ENCODE measurements at places on chromosomes 16 and 17.

GRCh38 chr17:29190592-29191207 is 10.5 kb upstream of the MYO18A start:
- no peak for DNase-seq

DNA sequence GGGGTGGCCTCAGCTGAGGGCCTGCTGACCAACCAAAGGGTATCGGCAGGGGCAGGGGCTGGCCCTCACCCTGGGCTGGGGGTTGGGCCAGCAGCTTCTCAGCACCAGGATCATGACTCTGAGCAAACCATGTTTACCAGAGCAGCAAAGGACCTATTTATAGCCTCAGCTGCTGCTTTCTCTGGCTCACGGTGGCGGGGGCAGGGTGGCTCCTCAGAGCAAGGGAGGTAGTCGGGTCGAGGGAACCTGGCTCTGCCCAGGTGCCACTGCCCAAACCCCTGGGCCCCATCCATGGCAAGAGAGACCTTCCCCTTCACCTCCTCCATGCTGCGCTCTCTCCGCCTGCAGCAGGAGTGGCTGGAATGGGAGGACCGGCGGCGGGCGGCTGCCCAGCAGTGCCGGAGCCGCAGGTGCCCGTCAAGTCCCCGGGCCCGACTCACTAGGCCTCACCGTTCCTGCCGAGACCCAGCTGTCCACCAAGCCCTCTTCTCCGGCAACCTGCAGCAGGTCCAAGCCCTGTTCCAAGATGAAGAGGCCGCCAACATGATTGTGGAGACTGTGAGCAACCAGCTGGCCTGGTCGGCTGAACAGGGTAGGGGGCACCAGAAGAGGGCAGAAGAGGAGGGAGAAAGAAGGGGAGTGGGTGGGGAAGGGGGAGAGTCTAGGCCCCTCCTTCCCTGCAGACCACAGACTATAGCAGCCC is at the start of gene ASB16:
TSS of gene ASB16 (plus strand) at position 206 of the 703 bp plus-strand sequence. CDS start at position 292, 86 bp downstream.
- no peak for DNase-seq

DNA sequence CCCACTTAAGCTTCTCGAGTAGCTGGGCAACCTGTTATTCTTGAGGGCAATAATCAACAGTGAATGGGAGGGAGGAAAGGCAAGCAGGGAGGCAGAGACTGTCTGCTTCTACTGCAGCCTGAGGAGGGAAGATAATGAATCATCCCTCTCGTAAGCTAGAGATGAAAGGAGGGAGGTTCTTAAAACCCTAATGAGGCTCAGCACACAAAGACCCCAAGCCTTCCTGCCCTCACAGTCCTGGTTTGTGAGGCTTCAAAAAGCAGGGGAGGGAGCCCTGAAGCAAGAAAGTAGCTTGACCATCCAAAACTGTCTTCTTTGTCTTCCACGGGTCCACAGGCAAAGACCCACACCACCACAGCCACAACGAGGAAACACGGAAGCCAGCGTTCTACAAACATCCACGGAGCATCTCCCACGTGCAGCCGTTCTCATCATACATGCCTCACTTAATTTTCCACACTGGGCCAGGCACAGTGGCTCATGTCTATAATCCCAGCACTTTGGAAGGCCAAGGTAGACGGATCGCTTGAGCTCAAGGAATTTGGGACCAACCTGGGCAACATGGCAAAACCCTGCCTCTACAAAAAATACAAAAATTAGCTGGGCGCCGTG is 1.8 kb downstream of the PIK3R5 start:
- DNase-seq = no peak

DNA sequence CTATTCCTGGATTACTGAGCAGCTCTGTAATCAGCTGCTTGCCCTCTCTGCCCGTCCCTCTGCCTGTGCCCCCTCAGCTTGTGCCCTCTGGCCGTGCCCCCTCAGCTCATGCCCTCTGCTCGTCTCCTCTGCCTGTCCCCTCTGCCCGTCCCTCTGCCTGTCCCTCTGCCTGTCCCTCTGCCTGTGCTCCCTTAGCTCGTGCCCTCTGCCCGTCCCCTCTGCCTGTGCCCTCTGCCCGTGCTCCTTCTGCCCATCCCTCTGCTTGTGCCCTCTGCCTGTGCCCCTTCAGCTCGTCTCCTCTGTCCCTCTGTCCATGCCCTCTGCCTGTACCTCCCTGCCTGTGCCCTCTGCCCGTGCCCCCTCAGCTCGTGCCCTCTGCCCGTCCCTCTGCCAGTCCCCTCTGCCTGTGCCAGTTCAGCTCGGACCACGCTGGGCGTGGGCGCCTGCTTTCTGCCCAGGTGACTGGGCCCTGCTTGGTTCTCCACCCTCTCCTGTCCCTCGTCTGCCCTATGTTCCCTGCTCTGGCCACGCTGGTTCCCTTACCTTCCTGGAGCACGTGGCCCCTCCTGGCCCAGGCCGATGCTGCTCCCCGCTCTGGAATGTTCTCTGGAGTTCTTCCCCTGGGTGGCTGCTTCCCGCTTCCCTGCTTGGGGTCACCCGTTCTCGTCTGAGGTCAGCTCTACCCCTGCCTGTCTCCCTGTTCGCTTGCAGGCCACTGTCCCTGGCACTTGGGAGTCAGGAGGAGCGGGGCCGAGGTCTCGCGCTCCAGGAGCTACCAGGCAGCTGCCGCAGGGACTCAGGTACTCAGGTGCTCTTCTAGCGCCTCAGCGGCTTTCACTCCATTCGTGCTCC is 63.9 kb downstream of the BANP start:
- DNase-seq = no peak

DNA sequence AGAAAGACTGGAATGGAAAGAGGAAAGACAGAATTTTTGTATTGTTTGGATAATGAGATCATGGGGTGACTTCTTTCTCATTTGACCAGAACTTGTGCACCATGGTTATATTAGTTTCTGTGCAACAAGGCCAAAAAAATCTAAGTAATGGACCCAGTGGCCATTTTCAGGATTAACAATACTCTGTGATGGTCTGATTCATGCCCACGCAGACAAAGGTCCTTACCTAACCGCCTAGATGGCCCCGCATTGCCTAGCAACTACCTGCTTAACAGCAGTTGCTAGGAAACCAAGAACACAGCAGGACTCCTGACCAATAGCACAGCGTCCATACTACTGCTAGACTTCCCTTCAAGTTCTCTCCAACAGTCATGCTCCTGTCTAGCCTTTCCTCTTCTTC is 22.4 kb downstream of the MIS12 start:
- DNase-seq = no peak

- DNase-seq = no peak
Observed at GRCh38 chr16:89175280-89176146, 4.0 kb downstream of the CDH15 start.

GRCh38 chr17:29661213-29661612 is 38.5 kb upstream of the CORO6 start:
- DNase-seq = no peak

DNA sequence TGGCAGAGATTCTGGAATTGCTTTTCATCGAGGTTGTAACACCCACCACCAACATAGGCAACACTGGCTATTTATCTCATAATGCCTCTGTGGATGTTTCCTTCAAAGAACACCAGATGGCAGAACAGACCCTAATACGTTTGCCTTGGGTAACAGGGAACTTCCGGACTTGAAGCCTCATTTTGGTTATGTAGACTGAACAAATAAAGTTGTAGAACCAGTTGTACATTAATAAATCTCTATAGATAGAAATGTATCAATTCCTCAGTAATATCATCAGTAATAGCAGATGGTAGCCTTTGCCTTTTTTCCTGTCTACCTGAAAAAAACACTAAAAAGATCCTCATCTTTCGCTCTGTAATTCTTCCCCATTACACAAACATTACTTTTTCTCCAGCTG is 25.9 kb upstream of the APOH start:
- DNase-seq = peak; percentile 61

- DNase-seq = no peak
Observed at GRCh38 chr17:37025238-37025637, 76.5 kb downstream of the AATF start.

- DNase-seq = peak; percentile 69
Observed at GRCh38 chr17:60169921-60170817, 20.4 kb downstream of the CA4 start.

GRCh38 chr17:17146786-17147406 is 59.2 kb downstream of the PLD6 start:
- DNase-seq = no peak
